SK-N-MC (cell line): ENCODE measurements at places on chromosomes 13 and 19.

DNA sequence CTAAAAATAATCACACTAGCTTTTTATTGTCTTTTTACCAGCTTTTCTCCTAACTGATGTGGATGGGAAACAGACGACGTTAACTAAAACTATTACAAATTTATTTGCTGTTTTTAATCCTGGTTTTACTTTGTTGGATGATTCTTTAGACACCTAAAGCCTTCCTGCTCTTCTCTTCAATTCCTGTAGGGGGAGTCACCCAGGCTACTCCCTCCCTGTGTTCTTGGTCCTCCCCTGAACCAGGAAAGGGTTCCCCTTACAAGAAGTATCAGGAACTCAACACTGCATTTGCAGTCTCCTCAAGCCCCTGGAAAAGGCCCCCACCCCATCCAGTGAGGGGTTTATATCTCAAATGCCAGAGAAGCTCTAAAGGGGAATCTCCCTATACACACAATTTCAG is 206.1 kb downstream of the SUCLA2 start:
- DNase-seq: no peak

DNA sequence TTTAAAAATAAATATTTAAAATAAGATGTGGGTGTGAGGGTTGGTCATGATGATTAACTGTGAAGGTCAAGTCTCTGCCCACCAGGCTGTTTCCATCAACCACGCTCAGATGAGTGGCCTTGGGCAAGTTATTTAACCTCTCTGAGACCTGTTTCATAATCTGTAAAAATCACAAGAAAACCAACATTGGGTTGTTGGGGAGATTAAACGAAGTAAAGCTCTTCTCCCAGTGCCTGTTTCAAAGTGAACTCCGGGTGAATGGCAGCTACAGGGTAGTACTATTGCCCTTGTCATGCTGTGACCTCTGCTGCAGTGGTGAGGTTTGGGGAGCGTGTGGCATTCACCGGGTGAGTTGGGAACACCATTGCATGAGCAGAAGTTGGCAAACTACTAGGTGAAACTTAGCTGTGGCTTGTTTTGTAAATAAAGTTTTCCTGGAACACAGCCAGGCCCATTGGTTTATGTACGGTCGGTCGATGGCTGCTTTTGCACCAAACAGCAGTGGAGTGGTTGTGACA is 153.2 kb downstream of the USP12 start:
- no peak for DNase-seq

DNA sequence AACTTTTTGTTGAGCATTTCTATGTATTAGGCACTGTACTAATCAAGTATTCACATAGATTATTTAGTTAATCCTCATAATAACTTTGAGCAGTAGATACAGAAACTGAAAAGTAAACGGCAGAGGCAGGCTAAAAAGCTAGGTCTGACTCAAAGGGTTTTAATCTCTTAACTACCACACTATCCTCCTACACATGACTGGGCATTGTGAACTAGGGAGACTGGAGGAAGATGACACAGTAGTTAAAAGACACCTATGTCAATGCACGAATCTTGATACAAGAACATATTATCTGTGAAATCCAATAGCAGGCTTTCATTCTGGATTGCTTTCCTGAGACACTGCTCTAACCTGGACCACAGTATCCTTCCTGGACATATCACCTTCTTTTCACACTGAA is 36.3 kb downstream of the MICU2 start:
- DNase-seq: no peak

DNA sequence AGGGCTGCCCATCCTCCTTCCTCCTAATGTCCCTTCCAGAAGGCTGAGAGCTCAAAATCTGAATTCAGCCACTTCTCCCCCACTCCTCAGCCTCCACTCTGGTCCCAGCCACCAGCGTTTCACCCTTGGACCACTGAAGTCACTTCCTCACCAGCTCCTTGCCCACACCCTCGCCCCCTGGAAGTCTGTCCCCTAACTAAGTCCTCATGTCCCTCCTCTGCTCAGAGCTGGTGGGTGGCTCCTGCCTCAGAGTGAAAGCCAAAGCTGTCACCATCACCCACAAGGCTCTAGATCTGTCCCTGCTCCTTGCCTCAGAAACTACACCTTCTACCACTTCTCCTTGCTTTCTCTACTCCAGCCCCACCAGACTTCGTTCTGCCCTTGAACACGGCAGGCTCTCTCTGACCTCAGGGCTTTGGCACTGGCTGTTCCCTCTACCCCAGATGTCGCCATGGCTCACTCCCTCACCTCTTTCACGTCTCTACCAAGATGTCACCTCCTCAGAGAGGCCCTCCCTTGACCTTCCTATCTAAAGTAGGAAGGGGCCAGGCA is 1.7 kb downstream of the ERCC1 start:
- DNase-seq: no peak

DNA sequence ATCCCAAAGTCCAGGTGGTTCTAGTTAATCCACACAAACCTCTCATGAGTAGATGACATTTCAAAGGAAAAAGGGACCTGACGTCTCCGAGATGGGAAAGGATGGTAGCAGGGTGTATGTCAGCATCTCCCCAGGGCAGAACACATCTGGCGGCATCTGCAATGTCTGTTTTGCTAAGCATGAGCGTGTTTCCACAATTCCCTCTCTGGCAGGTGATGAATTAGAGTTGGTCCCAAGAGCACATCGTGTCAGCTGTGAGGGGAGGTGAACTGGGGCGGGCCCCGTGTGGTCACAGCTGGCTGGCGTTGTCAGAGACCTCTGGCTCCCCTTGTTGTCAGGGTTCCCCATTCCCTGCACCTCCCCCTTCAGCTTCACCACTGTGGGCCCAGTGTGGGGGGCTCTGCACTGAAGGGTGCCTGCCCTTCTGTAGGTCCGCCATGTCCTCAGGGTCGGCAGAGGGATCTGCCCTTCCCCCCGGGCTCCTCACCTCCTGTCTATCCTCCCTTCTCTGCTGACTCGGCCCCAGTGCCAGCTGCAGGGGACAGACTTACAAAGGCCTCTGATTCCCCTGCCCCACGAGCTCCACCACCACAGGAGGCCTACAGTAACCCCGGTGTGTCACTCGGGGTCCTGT is 58.2 kb downstream of the CDADC1 start:
- no peak for DNase-seq

- DNase-seq: no peak
Measured at GRCh38 chr13:36057547-36057946, 73.6 kb downstream of the DCLK1 start.

- DNase-seq: no peak
Measured at GRCh38 chr13:102591988-102592781, 4.6 kb upstream of the TPP2 start.

DNA sequence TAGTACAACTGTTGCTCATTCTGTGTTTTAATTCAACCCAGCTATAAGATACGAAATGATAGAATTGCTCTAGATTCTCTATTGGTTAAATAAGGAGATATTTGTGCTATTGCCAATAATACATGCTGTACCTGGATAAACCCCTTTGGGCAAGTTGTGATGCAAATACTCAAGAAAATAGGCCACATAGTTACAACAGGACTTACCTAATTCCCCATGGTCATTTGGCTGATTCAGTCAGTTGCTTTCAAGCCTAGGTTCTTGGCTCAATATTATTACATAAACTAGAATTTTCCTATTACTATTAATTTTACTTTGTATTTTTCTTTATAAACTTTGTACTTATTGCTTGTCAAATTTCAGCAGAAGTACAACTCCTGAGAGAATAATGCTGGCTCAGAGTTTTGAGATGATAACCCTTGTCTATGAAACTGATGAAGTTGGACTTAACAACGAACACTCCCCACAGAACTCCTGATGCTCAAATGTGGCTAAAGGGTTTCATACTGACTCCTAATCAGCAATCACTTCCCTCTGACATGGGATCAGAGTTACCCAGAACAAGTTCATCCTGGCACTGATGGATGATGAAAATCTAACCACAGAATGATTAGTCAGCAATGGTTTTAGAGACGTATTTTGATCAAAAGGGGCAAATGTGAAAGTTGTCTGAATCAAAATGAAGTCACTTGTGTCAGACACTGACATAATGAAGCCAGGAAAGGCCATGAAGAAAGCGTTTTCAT is 221.1 kb downstream of the ITGBL1 start:
- DNase-seq: no peak

- no peak for DNase-seq
Measured at GRCh38 chr13:34056733-34057258, 238.8 kb downstream of the RFC3 start.

DNA sequence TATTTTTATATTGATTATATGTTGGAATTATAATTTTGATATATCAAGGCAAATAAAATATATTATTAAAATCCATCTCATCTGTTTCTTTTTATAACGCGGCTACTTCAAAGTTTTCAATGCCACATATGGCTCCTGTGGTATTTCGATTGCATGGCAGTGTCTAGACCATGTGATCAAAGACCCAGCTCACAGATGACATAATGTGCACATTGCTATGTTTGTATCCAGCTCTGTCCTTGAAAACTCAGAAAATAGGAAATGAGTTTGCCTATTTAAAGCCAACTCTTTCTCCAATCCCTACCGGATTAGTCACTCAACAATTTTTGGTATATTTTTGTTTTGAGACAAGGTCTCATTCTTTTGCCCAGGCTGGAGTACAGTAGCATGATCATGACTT is 26.2 kb downstream of the TMTC4 start:
- no peak for DNase-seq

DNA sequence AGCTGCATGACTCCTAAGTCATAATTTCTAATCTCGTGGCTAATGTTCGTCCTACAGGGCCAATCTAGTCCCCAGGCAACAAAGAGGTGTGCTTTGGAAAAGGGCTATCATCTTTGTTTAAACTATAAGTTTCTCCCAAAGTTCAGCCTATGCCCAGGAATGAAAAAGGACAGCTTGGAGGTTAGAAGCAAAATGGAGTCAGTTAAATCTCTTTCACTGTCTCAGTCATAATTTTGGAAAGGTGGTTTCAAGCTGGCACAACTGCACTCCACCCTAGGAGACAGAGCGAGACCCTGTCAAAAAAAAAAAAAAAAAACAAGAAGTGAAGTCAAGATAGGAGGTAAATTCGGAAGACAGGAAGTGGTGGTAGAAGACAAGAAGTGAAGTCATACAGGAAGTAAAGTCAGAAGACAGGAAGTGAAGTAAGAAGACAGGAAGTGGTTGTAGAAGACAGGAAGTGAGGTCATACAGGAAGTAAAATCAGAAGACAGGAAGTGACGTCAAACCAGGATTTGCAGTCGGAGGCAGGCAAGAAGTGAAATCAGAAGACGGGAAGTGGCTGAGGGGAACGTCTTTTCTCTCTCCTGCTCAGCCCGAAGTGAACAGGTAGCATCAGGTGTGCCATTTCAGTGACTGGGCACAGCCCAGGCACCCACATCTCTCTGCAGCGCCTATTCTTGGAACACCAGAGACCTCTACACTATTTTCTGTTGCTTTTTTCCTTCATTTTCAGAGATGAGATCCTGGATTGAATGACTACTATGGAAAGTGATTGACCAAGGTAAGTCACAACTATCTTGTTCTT is 32.2 kb downstream of the GP6 start:
- peak; percentile 90 for DNase-seq

DNA sequence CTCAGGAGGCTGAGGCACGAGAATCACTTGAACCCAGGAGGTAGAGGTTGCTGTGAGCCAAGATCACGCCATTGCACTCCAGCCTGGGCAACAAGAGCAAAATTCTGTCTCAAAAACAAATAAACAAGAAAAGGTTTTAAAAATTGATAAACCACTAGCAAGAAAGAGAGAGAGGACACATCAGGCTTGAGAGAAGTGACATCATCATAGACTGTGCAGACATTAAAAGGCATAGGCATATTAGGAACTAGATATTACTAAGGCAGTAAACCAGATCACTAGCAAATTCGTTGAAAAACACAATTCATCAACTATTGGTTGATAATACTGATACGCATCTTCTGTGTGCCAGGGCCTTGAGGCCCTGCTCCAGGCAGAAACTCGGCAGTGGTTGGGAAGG is 7.7 kb downstream of the A1BG start:
- DNase-seq: no peak

DNA sequence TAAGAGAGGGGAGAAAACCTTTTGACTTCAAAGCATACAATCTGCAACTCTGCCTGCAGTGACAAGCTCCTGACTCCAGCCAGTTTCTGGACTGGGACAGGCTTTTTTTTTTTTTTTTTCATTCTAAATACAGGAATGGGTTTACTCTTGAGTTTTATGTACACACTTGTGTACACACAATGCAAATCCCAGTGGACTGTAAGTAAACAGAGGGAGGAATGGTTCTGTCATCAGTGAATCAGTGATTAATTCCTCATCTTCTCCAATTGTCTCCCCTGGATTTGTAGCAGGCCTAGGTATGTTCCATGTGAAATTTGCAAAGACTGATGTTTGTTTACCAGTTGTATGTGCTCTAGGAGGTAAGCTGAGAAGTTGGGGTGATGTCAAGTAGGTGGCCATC is 184.8 kb downstream of the SHISA2 start:
- no peak for DNase-seq

- DNase-seq: no peak
Measured at GRCh38 chr13:93361703-93362102, 135.1 kb downstream of the GPC6 start.

DNA sequence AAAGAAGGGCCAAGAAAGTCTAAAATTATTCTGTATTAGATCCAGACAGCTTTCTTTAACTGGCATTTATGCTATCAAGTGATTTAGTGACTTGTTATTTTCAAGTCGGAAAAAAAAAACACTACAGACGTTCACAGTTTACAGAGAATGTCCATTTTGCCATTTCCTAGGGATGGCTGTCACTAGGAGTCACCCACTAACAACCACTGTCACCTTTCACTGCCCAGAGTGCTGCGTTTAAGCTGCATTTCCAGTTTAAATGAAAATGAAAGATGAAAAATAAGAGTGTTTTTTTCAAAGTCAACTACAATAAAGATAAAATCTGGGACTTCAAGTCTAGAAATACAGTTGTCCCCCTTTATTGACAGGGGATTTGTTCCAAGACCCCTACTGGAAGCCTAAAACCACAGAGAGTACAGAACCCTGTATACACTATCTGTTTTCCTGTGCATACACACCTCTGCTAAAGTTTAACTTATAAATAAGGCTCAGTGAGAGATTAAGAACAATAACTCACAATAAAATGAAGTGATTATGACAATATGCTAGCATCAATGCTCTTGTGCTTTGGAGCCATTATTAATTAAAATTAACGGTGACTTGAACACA is 112.5 kb downstream of the SACS start:
- DNase-seq: no peak

DNA sequence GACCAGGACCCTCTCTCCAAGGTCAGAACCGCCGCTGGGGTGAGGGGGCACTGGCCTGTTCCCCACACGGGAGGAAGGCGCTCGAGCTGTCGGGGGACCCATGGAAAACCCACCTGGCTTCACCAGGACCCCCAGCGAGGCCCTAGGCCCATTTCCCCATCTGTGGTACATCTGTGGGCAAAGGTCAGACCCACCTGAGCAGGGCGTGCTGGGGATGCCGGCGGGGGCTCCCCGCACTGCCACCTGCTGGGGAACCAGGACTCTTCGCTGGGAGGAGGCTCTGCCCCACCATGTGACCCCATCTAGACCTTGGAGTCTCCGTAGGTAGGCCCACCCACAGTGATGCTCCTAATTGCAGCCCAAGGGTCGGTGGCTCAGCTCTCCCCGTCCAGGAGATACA is 511 bp downstream of the WDR88 start:
- no peak for DNase-seq

DNA sequence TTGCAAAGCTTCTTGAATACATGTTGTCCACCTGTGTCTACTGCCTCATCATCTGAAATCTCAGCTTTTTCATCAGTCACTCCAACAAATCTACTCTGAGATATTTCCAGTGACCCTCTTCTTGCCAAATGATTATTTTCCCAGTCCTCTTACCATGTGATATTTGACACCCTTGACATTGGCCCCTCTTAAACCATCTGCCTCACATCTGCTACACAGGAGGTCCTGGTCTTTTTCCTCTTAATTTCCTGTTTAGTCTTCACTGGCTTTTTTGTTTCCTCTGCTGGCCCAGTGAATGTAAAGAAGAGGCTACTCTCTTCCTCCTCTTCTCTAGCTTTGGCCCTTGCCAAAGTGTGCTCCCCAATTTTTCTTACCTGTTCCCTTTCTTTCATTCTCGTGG is 218.7 kb downstream of the DNAJC15 start:
- DNase-seq: no peak
